Neural progenitor cell (in vitro differentiated cells): ENCODE measurements at places on chromosomes 12 and 14. TPM values are rescaled to one million over a fixed set of nuclear protein-coding genes. Genes with fewer than 3 reads are reported as not detected.

The HCAR2 gene
- total RNA-seq: not detected in 2 replicates

The ITGA7 gene
- total RNA-seq: 43.4 and 75.2 TPM in 2 replicates

The ARG2 gene
- total RNA-seq: 91.8 and 92.4 TPM in 2 replicates

The CIROP gene
- 0.06 TPM in 1 of 2 replicates, not detected in the other for total RNA-seq

The HELB gene
- 4.6 and 10.7 TPM in 2 replicates for total RNA-seq

The WIF1 gene
- 0.06 and 0.19 TPM in 2 replicates for total RNA-seq

The ACRBP gene
- 2.7 and 3.8 TPM in 2 replicates for total RNA-seq

The FAM181A gene
- not detected in 2 replicates for total RNA-seq

The TAS2R7 gene
- total RNA-seq: not detected in 2 replicates
